ENCODE measurements at places on chromosomes 13 and 19.

DNA sequence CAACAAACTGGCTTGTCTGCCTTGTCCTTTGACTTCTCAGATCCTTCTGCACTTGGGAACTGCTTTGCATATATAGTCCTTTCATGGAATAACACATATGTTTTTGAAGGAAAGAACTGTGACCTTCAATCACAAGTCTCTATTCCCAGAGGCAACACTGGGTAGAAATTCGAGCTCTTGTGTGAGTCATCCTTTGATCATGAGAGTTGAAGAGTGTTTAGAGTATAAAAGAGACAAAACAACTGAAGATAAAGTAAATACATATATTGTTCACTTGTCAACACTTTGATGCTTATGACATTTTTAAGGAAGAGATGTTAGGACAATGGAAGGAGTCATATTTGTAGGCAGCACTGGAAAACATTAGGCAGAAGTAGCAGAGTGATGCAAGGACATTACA, 5.2 kb upstream of the OR7A5 start:
- DNase-seq, result no peak

DNA sequence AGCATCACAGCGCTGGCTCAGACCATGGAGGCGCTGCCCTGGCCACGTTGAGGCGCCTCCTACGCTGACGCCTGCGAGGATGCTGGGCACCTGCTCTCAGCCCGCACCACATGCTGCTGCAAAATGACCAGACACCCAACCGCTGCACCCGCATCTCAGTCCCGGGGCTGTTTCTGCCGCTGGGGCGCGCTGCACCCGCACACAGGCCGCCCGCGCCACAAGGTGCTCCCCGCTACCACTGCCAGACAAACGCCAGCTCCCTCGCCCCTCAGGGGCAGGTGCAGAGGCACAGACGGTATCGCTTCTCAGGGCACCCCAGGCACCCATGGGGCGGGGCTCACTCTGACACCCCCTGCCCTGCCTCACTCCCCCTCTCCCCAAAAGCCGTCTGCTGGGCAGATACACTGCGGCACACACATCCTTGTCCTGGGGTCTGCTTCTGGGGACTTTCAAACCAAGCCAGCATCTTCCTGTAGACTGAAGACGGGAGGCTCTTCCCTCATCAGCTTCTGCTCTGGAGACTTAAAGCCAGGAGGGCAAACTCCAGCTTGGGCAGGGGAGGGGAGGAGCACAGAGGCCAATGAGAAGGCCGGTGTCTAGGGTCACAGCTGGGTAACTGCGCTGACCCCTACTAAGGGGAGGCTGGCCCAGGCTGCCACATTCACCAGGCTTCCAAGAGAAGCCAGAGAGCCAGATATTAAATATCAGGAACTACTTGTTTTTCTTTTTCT, 16.3 kb downstream of the CHERP start:
- no peak for DNase-seq

DNA sequence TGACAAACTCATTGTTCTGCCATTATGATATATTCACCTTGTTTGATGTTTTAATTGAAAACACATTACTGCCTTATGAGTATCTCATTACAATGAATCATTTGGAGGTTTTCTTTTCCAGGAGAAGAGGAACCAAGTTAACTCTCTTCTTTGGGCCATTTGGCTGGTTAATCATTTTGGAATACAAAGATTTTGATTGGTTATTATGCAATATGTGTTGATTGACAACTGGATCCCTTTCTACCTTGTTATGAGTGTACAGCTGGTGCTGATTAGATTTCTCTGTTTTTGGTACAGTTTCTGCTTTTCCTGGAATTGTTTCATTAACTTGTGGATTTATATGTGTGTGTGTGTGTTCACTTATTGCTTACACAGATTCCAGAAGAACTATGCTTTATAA, 49.2 kb upstream of the RGCC start:
- no peak for DNase-seq

- peak; percentile 47 for DNase-seq
Measured at GRCh38 chr19:41299755-41300089, 10.2 kb upstream of the CCDC97 start.

- no peak for DNase-seq
Measured at GRCh38 chr19:6720369-6721137, at the start of gene C3. C3 (minus strand) TSS chr19:6720650; CDS start chr19:6720589, 61 bp downstream.

- DNase-seq, result no peak
Measured at GRCh38 chr13:113509989-113510388, 19.5 kb upstream of the DCUN1D2 start.

- DNase-seq, result no peak
Measured at GRCh38 chr13:37984357-37984756, 114.8 kb upstream of the TRPC4 start.

DNA sequence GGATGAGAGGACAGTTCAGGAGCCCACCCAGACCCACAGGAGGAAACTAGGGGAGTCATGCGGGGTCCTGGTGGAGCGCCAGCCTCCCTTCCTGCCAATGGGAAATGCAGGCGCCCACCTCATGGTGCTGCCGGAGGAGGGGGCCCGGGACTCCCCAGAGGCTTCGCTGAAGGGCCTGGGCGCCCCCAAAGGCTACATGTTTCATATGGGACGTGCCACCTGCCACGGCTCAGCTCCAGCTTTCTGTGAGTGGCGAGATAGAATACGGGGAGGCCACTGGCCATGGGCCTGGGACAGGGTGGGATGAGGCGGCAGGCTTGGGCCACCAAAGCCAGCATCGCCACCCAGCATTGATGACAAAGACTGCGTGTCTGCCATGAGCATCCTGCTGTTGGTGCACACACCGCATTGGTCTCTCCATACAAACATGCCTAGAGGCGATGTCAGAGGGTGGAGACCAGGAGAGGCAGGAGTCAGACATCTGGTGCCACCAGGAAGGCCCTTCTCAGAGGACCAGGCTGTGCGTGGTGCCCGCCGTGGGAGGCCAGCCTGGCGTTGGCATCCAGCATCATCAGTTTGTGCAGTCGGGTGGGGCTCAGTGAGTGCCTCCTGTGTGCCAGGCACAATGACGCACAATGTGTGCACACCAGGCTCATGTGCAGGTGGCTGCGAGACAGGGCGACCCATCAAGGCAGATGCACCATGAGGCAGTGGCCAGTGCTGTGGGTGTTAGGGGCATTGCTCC, 1.2 kb upstream of the F10 start:
- no peak for DNase-seq

DNA sequence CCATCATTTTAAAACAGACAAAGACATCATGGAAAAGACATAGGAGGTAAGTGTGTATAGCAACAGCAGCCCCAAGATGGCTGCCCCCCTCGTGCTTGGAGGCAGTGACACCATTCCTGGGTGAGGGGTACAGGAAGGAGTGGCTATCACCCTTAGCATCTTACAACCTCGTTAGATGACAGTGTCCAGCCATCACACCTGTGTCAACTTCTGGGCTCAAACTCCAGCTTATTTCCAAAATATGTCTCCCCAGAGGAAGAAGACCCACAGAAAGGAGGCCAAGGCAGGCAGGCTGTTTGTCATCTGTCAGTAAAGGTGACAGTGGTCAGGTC, 27.5 kb downstream of the EPS15L1 start:
- no peak for DNase-seq

DNA sequence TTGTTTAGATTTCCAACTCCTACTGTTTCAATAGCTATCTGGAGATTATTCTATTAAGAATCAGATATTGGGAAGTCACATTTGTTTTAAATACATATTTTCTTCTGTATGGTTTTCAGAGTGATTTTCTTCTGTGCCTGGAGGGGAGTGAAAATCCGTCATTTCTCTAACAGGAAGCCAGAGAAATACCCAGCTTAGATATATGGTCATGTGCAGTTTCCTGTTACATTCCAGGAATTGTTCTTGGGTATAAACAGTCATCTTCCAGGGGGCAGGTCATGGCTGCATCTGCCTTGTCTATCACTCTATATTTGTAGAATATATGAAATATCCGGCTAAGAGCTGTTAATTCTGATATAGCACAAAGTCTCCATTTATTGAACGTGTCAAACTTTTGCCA, 77.5 kb upstream of the MIR17HG start:
- DNase-seq, result no peak

DNA sequence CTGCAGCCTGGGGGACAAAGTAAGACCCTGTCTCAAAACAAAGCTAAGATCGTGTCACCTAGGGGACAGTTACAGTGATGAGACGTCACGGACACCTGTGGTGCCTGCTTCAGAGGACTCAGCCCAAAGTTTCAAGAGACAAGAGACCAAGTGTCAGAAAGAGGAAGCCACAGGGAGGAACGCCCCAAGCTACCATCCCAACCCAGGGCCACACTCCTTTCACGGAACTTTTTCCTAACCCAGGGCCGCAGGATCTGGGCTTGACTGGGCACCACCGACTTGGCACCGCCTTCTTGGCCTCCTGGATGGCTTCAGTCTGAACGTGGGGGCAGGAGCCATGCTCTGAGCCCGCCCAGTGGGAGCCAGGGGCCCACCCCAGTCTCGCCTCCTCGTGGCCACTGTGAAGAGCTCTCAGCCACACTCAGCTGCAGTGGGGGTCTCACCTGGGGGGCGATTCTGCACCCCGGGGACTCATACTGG, 8.5 kb downstream of the MOB3A start:
- no peak for DNase-seq

GRCh38 chr13:94864474-94864873, 152.1 kb upstream of the SOX21 start:
- DNase-seq, result no peak

DNA sequence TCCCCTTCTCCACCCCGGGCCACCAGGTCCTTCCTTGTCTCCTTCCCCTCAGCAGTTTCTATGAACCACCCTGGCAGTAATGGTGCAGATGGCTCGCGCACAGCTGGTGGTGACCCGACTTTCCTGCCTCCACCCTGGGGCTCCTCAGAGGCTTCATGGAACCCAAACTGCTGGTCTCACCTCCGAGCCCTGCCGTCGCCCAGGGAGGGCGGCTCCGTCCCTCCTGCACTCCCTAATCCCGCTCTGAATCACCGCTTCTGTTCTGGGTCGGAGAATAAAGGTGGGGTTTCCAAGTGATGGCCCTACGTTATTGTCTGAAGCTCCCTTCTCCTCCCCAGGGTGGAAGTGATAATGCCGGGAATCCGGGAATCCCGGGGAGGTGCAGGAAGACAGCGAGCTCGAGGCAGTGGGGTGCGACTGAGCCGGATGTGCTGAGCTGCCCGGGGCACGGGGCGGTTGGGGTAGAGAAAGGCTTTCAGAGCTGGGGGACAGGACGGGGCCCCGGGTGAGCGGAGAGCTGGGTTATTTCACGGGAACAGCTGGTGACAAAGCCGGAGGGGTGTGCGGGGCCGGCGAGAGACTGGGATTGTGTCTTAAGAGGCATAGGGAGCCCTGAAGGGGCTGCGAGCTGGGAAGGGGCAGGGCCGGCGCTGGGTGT, 711 bp downstream of the FUT2 start:
- no peak for DNase-seq

DNA sequence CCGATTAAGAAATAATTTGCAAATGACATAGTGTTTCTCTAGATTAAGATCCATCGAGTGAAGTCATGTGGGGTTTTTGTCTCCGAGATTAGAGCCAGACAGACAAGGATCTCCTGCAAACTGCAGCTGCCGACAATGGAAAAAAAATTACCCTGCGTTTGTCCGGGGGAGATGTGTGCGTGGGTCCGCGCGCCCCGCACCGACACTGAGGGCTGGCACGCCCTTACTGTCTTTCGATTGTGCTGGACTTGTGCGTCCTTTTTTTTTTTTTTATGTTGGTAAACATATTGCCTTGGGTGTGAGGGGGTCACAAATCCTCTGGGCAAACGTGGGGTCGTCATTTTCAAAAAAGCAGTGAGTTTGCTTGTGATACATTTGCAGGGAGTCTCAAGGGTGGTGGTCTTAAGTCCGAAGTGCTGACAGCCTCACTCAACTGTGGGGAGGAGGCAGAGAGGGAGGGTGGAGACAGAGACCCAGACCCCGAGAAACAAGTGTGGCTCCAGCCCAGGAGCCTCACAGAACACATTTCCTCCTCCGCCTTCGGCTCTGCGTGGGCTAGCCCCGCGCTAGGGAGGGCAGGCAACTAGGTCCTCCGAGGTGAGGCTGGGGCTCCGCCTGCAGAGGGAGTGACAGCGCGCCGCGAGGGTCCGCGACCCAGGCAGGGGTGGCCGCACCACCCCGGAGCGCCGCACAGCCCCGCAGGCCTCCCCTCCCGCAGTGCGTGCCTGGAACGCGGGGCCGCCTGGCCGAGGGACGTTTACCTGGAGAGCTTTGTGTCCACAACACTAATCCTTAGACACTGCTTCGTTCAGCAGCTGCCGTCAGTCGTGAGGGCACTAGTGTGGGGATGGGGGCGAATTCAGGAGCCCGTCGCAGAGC, 11.7 kb upstream of the SOX1 start:
- DNase-seq, result no peak

DNA sequence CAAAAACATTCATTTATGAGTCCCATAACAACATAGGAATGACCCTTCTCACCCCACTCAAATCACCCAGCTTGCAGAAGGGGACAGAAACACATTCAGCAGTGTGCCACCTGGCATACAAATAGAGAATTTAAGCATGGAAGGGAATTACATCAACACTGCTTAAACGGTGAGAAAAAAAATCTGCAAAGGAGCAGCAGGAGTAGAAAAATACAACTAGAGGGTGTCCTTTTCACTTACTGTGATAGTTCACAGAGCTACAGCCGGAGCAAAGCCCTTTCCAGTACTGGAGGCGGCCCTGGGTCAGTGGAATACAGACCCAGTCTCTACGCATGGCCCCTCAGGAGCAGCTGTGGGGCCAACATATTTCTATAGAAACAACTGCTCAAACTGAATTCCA, 764.3 kb upstream of the ARGLU1 start:
- DNase-seq, result no peak

DNA sequence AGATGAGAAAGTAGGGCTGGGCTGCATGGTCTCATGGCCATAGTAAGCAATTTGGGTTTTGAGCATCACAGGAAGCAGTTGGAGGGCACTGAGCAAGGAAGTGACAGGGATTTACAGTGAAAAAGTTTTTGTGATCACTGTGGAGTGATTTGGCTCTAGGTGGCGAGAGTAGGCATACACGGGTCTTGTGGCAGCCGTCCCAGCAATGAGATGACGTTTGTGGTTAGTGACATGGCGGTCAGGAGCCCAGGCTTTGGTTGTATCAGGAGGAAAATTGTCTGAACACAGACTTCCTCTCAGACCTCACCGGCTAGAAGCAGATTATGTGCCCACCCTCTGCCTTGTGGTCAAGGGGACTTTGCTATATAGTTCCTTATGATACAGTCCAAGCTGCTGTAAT, 3.3 kb downstream of the ZNF444 start:
- DNase-seq, result no peak

- no peak for DNase-seq
Measured at GRCh38 chr13:114256547-114256946, 21.9 kb downstream of the CDC16 start.
